Activated naive CD4-positive, alpha-beta T cell treated with Interleukin-2 at 50 U/mL for 16 hours (primary cell): ENCODE measurements at places on chromosomes 6 and 20.
A peak's percentile ranks its signal among the peaks of the same experiment; 100 is the strongest.

GRCh38 chr6:37024656-37025337 lies 19.3 kb downstream of the FGD2 start:
- peak; percentile 75 for DNase-seq

DNA sequence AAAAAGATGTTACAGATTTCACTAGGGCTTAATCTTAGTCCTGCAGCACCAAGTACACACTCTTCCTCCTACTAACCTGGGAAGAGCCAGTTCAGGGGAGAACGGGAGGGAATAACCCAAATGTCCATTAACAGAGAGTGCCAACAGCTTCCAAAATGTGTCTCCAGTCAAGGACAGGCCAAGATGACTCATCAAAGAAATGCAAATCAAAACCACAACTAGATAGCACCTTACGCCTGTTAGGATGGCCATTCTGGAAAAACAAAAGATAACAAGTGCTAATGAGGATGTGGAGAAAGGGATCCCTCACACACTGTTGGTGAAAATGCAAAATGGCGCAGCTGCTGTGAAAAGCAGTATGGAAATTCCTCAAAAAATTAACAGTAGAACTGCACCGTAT lies 3.8 kb upstream of the MAS1L start:
- no peak for DNase-seq

- no peak for DNase-seq
Observed at GRCh38 chr6:21987501-21987957, 309.3 kb downstream of the PRL start.

DNA sequence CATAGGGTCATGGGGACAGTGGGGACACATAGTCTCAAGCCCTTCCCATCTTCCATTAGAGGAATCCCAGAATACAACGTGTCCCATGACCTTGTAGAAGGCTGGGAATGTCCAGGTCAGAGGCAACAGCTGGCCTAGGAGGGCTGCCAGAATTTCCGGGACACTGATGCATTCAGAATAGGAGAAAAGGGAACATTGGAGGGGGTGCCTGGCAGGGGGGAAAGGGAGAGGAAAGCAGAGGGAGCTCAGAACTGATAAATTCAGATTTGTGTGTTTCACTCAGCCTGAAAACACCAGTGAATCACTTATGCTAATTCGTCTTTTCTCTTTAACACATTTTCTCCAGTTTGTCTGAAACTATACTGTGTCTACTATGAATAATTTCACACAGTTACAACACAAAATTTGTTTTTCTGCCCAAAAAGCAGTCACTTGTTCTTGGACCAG lies 35.5 kb upstream of the BMP2 start:
- DNase-seq = no peak

- no peak for DNase-seq
Observed at GRCh38 chr6:7245668-7246393, 67.2 kb downstream of the SSR1 start.

DNA sequence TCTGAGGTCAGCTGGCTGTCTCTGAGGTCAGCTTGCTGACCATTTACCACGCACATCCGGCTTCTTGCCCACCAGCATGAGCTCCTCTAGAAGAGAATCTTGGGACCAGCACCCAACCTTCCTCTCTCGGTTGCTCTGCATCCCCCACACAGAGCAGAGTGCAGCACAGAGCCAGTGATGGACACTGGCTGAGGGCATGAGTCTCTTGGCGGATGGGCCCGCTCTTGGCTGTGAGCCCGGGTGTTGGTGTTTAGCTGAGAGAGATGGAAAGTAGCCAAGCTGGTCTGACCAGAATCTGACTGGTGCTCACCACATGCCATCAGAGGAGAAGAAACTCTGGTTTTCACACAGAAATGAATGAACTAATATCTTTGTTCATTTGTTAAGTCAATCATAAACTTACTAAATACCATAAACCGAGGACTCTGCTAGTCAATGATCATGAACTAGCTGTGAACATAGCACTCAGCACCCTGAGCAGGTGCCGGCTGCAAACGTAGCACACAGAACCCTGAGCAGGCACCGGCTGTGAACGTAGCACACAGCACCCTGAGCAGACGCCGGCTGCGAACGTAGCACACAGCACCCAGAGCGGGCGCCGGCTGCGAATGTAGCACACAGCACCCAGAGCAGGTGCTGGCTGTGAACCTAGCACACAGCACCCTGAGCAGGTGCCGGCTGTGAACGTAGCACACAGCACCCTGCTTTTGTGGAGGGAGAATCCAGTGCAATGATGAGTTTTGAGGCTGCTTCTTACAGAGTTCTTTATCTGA lies 10.4 kb upstream of the THBS2 start:
- no peak for DNase-seq

DNA sequence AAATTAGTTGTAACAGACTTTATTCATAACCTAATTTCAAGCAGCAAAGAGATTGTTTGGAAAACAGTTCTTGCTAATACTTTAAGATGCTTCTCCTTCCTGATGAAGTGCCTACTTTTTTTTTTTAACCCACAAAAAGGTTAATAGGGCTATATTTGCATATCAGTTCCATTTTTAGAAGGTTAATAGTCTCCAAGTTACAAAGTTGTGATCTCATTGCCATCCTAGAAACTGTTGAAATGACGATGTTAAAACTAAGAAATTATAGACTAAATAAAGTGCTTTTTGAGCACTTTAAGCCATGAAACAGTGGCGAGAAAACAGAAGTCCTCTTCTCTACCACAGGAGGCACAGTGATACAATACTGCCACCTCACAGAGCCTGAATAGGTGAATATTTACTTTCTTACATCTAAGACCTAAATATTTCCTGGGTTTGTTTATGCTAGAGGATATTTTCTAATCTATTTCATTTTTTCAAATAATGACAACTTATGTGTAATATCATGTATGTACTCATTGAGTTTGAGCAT lies 5.3 kb downstream of the RNF144B start:
- no peak for DNase-seq

GRCh38 chr6:164345327-164345726 lies 930.8 kb downstream of the QKI start:
- no peak for DNase-seq

DNA sequence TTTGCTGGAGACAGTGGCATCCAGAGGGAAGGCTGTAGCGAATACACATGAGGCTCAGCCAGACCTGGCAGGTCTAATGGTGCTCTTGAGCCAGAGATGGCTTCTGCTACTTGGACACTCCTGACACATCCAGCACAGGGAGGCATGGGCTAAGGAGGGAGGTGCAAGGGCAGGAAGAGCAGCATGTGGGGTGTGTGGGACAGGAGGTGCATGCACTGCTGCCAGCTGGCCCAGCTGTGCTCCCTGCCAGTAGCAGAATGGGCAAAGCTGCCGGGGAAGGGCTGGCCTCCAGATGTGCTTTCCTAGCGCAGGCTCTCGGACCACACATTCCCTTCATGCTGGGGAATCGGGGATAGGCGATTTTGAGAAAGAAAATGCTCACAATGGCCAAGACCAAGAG lies 309.2 kb downstream of the CDC5L start:
- DNase-seq = no peak

DNA sequence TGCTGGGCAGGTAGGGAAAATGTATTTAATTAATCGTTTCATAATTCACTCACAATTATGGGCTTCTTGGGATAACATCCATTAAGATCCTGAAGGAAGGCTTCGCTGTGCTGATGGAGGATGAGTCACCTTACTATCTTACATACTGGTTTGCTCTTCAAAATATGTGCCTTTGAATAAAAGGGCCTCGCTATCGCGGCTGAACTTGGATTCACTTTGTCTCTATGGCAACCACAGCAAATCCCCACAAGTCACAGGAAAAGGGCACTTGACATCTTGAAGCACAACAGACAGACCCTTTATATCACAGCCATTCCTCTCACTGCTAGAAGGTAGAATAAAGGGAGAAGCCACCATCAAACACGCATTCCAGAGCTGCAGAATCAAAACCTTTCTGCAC lies 141.3 kb upstream of the MYLIP start:
- DNase-seq = no peak

DNA sequence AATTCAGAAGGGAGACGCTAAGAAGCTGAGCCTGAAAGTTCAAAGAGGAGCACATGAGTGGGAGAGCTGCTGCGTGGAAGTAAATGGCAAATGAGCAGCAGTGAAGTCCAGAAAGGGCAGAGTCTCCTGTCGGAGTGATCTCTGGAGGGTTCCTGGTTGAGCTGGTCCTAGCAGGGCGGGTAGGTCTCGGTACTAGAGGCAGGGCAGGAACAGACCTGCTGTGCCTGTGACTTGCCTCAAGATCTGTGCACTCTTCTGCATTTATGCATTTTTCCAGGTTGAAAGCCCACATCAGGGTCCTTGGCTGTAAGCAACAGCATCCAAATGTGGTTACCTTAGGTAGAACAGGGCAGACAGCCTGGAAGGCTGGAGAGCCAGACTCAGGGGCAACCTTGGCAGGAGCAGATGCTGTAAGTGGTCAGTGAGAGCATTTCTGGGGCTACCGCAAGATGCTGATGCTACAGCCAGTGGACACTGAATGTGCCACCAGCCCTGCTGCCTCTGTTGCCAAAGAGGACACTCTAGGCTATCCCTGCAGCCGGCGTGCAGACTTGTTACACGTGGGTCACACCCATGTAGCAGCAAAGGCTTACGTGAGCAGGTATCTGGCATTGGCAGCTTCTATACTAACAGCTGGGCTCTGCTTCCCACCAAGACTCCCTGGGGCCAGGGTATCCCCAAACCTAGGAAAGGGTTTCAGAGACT lies 8.4 kb downstream of the DUSP22 start:
- DNase-seq = no peak

GRCh38 chr20:51635680-51636079 lies 93.2 kb upstream of the NFATC2 start:
- DNase-seq = no peak

GRCh38 chr6:110327391-110327790 lies 30.8 kb downstream of the METTL24 start:
- no peak for DNase-seq

DNA sequence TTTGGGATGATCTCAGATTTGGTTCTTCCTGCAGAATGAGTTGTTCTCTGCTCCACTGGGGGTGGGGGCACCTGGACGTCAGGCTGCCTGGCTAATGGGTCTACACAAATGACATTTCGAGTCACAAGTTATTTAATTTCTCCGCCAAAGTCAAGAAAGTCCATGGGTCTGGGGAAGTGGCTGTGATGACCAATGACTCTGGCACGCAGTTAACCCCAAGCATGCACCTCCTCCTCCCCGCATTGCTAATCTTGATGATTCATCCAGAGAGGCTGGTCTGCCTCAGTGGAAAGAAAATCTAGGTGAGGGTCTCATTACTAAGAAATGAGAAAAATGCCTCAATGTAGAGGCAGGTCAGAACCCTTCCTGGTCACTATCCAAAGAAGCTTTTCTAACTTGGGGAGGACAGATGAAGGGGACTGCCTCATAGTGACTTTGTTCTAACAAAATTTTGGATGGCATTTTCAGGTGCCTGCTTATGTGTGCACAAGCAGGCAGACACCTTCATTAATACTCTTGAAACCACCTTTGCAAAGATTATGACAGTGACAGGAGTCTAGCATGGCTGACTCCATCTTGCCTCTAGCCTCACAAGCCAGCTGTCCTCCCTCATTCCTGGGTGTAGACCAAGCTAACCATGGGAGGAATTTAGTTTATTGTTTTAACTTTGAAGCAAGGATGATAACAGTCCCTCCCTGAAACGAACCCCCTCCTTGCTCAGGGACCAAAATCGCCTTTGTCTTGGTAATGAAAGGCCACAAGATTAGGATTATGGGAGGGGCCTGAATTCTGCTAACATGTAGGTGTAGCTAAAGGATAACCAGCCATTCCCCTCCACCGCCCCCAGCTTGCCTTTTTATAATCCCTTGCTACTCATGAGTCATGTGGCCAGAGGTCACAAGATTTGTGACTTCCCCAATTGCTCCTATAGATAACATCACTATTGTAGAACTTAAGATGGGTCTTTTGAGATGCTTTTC lies 98.6 kb upstream of the MRPS10 start:
- no peak for DNase-seq

DNA sequence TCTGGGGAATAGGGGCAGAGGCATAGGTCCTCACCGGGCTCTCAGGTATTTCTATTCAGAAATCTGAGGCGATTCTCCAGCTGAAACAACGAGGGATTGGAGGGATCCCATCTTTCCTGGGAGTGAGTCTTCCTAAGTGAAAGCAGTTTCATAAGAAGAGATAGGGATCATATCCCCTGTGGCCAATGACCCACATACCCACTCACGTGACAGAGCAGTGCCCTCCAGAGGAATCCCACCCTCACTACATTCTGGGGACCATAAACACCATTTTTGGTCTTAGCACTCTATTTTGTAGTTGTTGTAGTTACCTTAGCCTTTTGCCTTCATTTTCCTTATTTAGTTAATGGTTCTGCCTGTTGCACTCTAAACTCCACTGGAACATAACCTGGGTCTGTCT lies 121.1 kb downstream of the GPR63 start:
- DNase-seq = no peak

- no peak for DNase-seq
Observed at GRCh38 chr6:124056407-124057334, 253.0 kb downstream of the NKAIN2 start.

GRCh38 chr6:37514321-37514771 lies 14.7 kb upstream of the CCDC167 start:
- DNase-seq = peak; percentile 56

GRCh38 chr20:12984863-12985262 lies 23.9 kb upstream of the SPTLC3 start:
- DNase-seq = no peak

DNA sequence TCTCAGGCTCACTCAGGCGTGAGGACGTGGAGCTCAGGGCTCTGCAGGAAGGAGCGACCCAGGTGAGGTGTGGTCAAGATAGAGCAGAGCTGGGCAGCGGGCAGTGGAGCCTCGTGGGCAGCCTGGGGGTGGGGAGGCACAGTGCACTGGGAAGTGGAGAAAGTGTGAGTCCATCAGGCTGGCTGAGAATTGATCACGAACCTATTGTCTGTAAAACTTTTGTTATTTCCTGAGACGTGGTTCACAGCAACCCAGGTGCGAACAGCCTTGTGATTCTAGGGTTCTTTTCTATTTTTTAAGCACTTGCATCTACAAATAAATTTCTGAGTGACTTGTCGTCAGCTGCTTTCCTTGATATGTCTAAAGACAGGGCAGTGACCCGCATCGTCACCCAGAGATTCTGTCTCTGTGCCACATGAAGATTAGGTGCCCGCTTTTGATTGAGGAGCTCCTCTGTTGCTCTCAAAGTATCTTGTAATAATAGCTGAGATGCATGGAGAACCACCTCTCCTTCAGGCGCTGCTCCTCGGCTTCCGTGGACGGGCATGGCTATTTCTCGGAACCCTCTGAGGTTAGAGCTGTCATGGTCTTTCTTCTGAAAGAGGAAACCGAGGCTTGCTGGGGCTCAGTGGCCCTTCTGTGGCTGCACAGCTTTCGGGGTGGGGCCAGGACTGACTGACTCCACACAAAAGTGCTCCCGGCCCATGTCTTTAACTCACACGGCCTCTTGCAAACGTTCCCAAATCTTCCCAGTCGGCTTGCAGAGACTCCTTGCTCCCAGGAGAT lies 662 bp upstream of the CCR6 start:
- no peak for DNase-seq

GRCh38 chr6:33104887-33105286 lies 29.1 kb downstream of the HLA-DPB1 start:
- no peak for DNase-seq

- no peak for DNase-seq
Observed at GRCh38 chr6:139926711-139927110, 552.3 kb upstream of the CITED2 start.

GRCh38 chr6:87798393-87799278 lies 96.6 kb upstream of the AKIRIN2 start:
- no peak for DNase-seq

GRCh38 chr6:45709781-45710220 lies 305.9 kb downstream of the CLIC5 start:
- peak; percentile 37 for DNase-seq
